ENCODE measurements at places on chromosomes 2 and 18.
A peak's percentile ranks its signal among the peaks of the same experiment; 100 is the strongest.

DNA sequence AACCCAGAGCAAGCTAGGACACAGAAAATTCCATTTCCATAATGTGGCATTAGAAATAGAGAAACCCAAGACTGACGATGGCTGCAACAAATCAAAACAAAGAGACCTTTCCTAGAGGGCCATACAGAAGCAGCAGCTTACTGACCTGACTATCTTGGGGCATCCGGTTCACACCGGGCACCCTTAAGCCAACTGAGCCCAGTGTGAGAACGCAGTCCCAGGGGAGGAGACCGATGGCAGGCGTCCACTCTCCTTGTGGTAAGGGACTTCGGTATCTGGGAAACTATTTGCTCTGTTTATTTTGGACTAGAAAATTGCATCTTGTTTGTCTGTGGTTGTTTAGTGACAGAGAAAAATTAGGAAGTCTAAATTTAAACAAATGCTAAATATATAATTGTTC lies 244.8 kb upstream of the COPS8 start:
- DNase-seq, result no peak

DNA sequence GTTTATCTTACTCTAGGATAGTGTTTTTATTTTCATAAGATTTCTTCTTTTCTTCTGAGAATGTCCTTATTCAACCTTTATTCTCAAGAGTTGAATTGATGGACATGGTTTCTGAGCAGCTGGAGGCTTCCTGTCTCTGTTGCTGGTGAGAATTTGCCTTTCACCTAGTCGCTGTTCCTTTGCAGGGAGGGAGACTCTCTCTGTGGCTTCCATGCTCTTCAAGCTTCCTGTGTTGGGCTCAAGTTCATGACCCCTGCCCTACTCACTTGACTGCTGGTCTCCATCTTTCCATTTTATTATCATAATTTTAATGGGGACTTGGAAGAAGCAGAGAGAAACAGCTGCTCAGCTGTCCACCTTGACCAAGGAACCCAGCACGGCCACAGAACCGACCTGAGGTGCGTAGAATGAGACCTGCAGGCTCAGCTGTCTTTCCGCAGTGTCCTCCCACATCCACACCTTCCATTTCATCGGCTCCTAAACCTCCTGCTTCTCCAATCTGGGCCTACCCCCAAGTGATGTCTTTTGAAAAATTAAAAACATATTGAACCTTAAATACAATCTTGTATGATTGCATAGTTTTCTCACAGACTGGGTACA lies 24.2 kb downstream of the TMEM18 start:
- no peak for DNase-seq

- no peak for DNase-seq
These were observed 11.0 kb downstream of the EN1 start for GRCh38 chr2:118836411-118836930.

GRCh38 chr18:52869942-52870907 lies 530.2 kb downstream of the DCC start:
- no peak for DNase-seq

GRCh38 chr18:56321470-56321869 lies 316.9 kb downstream of the TXNL1 start:
- peak; percentile 96 for DNase-seq

GRCh38 chr18:43160509-43160908 lies 45.0 kb upstream of the RIT2 start:
- no peak for DNase-seq

DNA sequence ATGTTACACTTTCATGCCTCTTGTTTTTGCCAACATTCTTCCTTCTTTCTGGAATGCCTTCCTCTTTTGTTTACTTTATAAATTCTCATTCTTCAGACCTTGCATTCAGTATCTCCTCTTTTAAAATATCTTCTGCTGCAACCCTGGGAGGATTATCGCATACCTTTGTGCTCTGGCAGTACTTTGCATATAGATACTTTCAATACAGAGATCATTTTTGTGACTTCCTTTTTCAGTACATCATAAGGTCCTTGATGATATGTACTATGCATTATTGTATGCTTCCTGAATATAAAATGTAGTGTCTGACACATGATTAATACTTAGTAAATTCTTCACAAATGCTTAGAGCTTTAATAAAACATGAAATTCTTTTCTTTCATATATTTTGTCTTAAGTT lies 538.7 kb downstream of the TRIB2 start:
- DNase-seq, result no peak

DNA sequence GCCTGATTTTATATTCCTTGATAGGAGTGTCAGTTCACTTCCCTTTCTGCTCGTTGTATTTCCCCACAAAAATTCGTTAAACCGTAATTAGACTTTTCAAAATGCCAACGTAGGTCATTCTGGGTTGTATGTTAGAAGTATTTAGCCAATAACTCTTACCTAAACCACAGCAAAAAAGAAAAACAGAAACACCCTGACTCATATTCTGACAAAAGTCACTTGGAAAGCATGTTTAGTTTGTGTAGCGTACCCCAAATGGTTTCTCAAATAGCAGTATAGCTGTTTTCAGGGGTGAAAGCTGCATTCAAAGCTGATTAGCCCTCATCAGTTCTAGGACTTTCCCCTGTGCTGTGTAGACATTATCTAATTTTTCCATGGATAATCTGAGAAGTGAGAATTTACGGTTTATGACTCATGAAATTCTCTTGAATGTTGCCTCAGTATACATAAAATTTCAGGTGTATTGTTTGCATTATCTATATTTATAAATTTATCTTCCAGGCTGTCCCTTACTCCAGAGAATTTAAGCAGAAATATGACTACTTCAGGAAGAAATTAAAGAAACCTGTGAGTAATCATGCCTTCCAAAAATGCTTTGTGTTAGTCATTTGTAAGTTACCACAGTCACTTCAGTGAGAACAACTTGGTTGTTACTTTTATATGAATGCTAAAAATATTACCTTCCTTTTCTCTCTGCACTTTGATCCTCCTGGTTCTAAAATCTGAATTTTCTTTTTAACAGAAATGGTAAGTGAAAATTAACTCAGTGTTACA lies 264.9 kb downstream of the ALPK2 start:
- no peak for DNase-seq

DNA sequence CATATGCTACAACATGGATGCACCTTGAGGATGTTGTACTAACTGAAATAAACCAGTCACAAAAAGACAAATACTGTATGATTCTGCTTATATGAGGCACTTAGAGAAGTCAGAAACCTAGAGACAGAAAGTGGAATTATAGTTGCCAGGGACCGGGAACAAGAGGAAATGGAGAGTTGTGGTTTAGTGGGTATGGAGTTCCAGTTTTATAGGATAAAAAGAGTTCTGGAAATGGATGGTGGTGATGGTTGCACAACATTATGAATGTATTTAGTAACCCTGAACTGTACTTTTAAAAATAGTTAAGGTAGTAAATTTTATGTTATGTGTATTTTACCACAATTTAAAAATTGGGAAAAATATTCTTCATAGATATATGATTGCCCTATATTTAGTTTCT lies 97.7 kb downstream of the DPP4 start:
- DNase-seq, result no peak

GRCh38 chr18:50143886-50144285 lies 51.1 kb downstream of the MYO5B start:
- DNase-seq, result no peak

GRCh38 chr2:174762464-174762863 lies 1.8 kb downstream of the CHRNA1 start:
- no peak for DNase-seq

GRCh38 chr2:61763605-61764034 lies 90.2 kb downstream of the FAM161A start:
- DNase-seq, result peak; percentile 93

GRCh38 chr2:204491528-204491927 lies 53.7 kb upstream of the PARD3B start:
- no peak for DNase-seq

- DNase-seq, result no peak
These were observed 20.0 kb downstream of the ZNF521 start for GRCh38 chr18:25332002-25332401.

- DNase-seq, result peak; percentile 57
These were observed 19.0 kb upstream of the DIPK1C start for GRCh38 chr18:74476140-74476539.

DNA sequence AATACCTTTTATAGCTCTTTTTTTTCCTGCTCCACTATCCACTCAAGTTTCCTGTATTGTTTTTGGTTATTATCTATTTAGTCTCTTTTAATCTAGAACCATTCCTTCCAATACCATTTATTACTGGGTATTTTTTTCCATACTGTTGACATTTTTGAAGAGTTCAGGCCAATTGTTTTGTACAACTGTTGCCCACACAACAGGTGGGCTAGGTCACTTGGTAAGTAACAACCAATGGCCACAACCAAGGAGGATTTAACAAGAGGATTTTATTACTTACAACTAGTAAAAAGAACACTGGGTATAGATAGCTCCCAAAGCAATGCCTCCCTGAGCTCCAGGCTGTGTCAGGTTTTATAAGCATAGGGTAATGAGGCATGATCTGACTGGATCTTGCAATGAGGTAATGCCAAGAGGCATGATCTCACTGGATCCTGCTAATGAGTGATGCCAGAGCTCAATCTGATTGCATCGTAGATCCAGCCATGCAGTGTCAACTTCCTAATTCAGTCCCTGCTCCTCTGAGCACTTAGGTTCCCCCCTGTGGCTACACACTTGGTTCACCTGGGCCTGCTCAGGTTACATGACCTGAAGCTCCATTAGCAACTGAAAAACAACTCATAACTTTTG lies 7.1 kb upstream of the CEP68 start:
- no peak for DNase-seq

- no peak for DNase-seq
These were observed 5.5 kb upstream of the ITSN2 start for GRCh38 chr2:24365826-24366225.

GRCh38 chr2:134245340-134245984 lies 8.4 kb upstream of the MGAT5 start:
- peak; percentile 69 for DNase-seq

GRCh38 chr2:181169503-181169902 lies 189.1 kb downstream of the UBE2E3 start:
- no peak for DNase-seq

GRCh38 chr18:79615091-79615490 lies 64.5 kb upstream of the CTDP1 start:
- no peak for DNase-seq

DNA sequence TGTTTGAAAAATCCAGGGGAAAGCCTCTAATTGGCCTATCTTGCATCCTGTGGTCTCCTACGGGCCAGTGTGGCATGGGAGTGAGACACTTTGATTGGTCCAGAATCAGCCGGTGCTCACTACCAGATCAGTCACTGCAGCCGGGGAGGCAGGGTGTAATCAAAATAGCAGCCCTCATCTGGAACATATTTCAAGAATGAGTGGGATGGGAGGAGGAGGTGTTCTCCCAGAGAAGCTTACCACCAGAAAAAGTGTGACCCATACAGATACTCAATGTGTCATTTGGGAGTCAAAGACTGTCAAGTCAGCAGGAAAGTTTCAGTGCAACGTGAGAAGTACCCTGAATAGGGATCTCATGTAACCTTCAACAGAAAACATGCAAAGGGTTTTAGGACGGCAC lies 393.9 kb upstream of the SLC14A2 start:
- no peak for DNase-seq

GRCh38 chr18:50558157-50558556 lies 1.7 kb upstream of the MAPK4 start:
- DNase-seq, result no peak

DNA sequence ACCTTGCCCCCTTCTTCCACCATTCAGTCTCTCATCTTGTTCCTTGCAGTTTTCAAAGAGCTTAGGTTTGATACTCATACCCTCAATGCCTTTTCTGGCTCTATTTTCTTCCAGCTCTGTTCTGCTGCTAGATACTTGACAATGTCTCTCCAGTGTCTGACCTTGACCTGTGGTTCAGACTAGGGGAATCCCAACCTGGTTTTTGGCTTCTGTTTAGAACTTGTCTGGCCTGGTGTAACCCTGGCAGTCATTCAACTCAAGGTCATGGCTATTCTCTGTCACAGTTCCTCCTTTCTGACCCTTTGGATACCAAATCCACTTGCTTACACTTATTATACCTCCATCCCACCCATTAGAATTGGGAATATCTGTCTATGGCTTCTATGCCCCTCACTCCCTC lies 31.8 kb upstream of the IMP4 start:
- DNase-seq, result no peak

GRCh38 chr2:192194866-192195547 lies at the start of gene TMEFF2:
Gene TMEFF2 (minus strand): TSS chr2:192194933. CDS start chr2:192194524, 409 bp downstream.
- peak; percentile 67 for DNase-seq

- peak; percentile 50 for DNase-seq
These were observed 61.4 kb downstream of the TWIST2 start for GRCh38 chr2:238908960-238909951.

DNA sequence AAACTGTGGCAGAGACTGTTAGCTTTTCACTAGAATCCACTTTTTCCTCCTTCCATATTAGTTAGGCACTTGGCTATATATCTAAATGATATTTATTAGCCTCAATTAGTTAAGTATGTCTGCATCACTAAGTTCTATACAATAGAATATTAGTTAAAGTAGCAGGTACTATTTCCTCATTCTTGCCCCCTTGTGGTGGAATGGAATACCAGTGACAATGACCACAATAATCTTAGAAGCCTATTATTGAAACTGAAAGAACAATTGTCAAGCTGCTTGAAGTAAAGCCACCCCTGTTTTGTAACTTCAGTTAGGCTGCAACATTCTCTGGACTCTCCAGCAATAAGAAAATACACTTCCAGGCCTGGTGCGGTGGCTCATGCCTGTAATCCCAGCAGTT lies 476.3 kb upstream of the VWC2L start:
- DNase-seq, result no peak

GRCh38 chr2:216665242-216665641 lies 30.1 kb downstream of the IGFBP5 start:
- peak; percentile 35 for DNase-seq

DNA sequence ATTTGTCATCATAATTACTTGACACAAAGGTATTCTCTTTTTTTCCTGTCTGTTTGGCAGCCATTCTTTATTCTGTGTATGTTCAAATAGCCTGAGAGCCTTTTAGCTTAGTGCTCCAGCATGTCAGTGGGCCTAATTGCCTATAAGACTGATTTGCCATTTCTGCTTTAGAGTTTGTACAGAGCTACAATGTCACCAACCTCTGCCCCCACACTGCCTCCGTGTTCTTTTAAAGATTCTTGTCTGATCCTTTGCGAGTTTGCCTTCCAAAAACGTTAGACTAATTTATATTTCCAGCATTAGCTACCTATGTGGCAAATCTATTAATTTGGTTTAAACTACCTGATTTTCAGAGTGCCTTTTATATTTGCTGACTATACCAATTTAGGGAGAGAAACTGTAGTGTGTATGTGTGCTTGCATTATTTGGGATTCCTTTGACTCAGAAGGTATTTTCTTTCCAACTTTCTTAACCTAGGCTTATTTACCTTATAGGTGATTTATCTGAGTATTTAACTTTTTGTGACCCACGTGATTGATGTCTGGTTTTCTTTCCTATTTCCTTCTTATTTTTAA lies 70.8 kb downstream of the FAM117B start:
- no peak for DNase-seq

- DNase-seq, result peak; percentile 59
These were observed 1321.6 kb upstream of the ACVR2A start for GRCh38 chr2:146523196-146523595.

- DNase-seq, result no peak
These were observed 99.2 kb downstream of the LRP1B start for GRCh38 chr2:142031656-142032055.

- no peak for DNase-seq
These were observed 59.7 kb upstream of the ZC3H15 start for GRCh38 chr2:186426153-186427016.

Data from lung (tissue), 17 donors.